ENCODE measurements at places on chromosomes 7 and 10.
A peak's percentile ranks its signal among the peaks of the same experiment; 100 is the strongest.

GRCh38 chr10:101694674-101695403 lies at the start of gene FBXW4:
FBXW4 (minus strand) TSS chr10:101695170; CDS start chr10:101695105, 65 bp downstream.
- peak; percentile 54 for DNase-seq

DNA sequence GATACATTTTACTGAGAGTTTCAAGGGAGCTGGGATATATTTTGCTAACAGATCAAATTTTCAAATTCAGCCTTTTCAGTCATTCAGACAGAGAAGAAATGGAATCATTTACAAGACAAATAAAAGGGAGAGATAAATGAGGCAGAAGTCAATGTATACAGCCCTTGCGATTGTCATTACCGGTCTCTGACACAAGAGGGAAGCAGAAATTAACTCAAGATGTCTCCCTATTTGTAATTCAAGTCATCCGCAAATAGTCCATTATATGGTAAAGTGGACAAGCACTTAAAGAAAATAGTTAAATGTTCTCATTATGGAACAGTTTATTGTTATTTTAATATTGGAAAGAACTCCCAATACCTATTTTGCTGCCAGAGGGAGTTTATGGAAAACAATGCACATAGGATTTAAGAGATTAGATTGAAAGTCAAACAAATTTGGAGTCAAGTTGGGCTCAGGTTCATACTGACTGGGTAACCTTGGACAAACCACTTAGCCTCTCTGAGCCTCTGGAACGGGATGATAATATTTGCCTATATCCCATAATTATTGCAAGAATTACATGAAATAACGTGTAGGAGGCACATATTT lies 89.3 kb upstream of the PRKCQ start:
- no peak for DNase-seq

GRCh38 chr7:148286150-148286549 lies 304.4 kb upstream of the C7orf33 start:
- DNase-seq: no peak

DNA sequence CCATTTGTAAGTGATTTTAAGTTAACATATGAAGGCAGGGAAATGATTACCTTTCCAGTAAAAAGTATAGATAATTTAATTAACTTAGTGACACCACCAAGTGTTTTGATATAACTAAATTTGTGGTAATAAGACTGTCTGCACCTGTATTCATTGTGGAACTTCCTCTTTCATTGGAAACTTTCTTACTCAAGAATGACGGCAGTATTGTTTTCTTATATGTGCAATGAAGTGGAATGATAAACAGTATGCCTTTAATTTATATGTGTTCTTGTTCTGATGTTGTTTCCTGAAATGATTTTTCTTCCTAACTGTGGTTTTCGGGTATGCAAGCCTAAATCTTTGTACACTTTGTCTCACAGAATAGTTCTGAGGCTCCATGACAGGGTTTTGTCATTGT lies 46.4 kb downstream of the CASD1 start:
- no peak for DNase-seq

- DNase-seq: no peak
Measured at GRCh38 chr7:112665709-112666108, 124.5 kb downstream of the TMEM168 start.

- DNase-seq: no peak
Measured at GRCh38 chr7:22339725-22340390, 17.1 kb downstream of the RAPGEF5 start.

- no peak for DNase-seq
Measured at GRCh38 chr7:27164367-27165088, 809 bp downstream of the HOXA9 start.

GRCh38 chr7:1545417-1546246 lies 10.4 kb downstream of the TMEM184A start:
- no peak for DNase-seq

All from stimulated activated CD8-positive, alpha-beta memory T cell treated with anti-CD3 and anti-CD28 coated beads, Interleukin-12 subunit alpha, Interleukin-12 subunit beta, amount 100 ng/mL, for 1 hour (primary cell).